Lower leg skin (tissue), 4 donors: ENCODE measurements at places on chromosomes 5 and 9.

- no peak for DNase-seq
These were observed 1.5 kb downstream of the JAKMIP2 start for GRCh38 chr5:147780924-147781573.

DNA sequence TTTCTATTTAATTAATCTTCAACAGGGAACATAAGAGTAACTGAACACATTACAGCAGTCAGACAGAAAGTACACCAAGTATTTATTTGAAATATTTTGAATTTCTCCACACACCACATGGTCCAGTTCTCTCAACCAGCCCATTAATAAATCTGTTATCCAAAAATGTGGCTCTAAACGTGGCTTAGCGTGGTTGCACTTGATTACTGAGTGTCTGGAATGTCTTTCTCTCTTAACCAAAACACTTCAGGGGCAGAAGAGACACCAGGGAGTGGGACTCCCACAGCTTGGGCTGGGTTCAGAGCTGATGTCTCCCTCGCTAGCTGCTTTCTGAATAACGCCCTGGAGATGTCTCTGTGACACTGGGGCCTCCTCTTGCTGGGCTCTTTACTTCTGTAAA lies 52.6 kb upstream of the FANCC start:
- no peak for DNase-seq

DNA sequence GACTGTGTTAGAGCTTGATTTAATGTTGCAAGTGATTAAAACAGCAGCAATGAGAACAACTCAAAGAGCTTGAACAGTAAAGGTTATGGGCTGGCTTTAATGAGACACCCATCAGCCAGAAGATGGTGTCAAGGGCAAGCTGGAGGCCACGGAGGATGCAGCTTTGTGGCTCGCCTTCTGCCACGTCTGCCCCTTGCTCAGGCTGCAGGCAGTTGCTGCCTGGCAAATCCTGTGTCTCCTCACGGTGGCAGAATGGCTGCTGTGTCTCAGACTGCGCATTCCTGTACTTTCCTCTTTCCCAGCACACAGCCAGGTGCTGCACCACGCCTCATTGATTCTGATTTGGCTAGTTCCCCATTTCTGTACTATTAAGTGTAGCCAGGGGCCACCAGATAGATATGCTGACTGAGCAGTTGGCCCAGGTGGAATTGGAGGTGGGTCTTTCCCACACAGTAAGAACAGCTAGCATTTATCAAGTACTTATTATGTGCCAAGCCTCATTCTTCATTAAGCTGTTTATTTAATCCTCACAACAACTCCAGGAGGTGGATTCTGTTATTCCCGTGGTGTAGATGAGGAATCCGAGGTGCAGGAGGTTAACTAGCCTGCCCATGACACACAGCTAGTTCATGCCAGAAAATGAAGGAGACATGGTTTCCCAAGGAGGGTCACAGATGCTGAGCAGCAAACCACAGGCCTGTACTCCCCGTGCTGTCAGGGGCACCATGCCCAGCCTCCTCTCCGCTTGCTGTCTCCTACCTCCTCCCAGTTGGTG lies 3.5 kb downstream of the NXNL2 start:
- no peak for DNase-seq

GRCh38 chr9:125538092-125538473 lies 168.9 kb downstream of the MAPKAP1 start:
- no peak for DNase-seq

- no peak for DNase-seq
These were observed 387.7 kb downstream of the BNC2 start for GRCh38 chr9:16482764-16483163.

DNA sequence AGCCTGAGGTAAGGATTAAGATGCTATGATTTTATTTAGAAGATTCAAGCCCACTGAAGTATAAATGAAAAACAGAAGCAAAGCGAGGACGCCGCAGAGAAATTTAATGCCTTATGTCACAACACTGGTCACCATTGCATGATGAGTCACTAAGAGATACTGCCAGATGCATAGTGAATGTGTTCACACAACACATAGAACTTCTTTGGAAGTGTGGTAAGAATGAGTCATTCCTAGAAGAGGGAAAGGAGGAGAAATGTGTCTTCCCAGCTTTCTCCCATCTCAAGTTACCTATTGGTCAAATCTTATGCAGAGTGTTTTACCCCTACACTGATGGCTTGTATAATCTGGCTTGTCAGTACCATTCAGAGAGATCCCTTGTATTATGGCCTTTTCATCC lies 465.3 kb upstream of the ARRDC3 start:
- DNase-seq: no peak

GRCh38 chr9:115204904-115205453 lies 87.0 kb upstream of the TNC start:
- DNase-seq: no peak

GRCh38 chr9:22052376-22052945 lies 43.4 kb upstream of the CDKN2B start:
- no peak for DNase-seq

DNA sequence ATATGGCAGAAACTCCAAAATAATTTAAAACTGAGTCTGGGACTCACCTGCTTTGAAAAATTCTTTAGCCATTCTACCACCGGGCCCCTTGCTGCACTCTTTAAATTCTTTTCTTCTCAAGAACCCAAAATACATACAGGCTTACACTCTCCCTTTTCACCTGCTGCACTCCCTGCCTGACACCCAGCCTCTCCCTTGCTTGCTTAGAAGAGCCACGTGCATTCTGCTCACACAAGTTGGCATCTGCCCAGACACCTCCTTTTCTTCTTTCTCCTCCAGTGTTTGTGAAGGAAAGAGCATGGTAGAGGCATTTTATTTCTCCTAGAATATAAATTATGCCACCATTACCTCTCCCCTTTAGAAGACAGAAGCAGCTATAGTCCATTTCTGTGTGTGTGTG lies 39.0 kb upstream of the AOPEP start:
- no peak for DNase-seq

DNA sequence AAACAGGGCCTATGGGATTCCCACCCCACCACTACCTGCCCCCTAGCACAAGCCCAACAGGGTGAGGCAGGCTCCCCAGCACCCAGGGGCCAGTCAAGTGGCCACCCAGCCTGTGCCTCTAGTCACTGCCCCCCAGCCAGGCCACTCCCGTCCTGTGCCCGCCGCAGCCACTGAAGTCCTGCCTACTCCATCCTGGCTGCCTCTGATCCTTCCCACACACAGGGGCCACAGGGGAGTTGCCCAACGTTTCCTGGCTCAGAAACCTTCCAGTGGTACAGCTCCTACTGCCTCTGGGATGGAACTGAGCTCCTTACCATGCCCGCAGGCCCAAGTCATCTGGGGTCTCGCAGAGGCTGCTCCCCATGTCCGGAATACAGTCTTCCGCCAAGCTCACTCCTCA lies 70.2 kb upstream of the STXBP1 start:
- no peak for DNase-seq

DNA sequence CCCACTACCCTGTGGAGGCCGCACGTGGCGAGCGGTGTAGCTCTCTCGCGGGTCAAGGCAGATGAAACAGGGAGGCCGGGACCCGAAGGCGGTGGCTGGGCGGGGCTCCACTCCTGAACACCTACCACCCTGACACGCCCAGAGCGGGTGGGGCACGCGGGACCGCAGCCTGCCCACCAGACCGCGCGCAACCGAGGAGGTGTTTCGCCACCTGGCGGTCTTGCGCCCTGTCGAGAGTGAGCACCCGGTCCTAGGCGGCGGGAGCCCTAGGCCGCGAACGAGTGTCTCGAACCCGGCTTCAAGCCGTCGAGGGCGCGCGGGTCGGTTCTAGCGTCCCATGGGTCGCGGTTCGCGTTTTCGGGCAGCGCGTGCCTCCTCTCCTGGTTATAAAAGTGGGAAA lies 2.2 kb upstream of the EXOSC3 start:
- DNase-seq: no peak

DNA sequence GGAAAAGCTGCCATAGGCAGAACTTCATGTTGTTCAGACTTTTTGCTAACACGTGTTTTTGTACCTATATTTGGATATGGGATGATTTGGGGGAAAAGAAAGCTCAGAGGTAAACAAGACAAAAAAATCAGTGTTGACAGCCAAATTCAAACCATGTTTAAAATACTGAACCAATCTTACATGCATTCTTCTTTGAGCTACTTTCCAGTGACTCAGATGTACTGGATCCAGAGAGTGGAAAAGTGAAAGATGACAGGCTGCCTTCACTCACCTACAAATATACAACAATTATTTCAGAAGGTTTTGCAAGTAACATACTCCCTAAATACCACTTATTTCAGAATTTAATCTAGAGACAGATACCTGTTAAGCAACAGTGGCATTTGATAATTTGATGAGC lies 165.7 kb downstream of the MPDZ start:
- DNase-seq: no peak

DNA sequence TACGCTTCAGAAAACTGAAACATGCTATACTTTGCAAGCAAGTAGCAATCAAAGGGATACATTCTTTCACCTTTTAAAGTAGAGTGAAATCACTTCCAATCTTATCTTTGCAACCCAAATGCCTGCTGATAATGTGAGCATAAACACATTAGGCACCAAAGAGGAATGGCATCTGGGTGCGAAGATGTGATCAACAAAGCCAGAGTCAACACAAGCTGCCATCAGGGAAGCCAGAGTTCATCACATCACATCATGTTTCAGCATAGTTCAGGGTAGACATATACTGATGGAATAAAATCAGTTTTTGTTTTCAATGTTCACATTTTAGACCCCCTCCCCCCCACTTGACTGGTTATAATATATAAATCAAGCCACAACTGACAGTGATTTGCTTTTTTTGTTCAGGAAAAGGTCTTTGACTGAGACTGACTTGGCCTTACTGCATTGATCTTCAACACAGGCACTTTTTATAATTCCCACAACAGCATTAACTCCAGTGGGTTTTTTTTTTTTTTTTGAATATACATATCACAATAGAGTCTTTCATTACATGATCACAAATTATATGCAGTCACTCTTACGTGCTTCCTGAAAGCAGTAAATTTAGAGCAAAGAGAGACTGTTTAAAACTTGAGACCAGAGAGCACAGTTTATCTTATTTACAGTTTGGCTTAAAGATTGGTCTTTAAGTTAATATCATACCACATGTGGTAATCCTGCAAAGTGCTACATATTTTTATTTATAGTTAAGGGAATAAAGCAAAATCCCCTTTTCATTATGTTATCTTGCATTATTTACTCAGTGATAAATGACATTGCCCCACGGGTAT lies 20.3 kb downstream of the AOPEP start:
- DNase-seq: no peak

- no peak for DNase-seq
These were observed 685.8 kb downstream of the MAT2B start for GRCh38 chr5:164191240-164191639.

DNA sequence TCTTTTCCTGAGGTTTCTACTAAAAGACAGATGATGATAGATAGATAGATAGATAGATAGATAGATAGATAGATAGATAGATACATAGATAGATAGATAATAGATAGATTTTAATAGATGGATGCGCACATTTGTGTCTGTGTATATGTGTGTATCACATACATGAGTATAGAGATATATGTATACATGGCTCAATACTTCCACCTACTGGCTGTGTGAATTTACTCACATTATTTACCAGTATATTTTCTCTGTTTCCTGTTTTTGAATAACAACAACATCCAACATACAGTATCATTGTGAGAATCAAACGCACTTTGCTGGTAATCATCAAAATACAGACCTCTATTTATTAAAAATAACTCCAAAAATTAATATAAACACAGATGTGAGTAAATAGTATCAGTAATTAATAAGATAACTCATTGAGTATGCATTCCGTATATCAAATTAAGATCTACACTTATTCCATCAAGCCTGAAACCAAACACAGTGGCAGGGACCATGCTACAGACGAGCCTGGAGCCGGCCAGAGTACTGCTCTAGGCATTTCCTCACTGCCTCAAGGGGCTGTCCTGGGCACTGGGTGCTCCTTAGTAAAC lies 338.0 kb downstream of the SEMA5A start:
- DNase-seq: no peak

- DNase-seq: no peak
These were observed 5.5 kb upstream of the SLC6A19 start for GRCh38 chr5:1195916-1196315.

- DNase-seq: peak; percentile 90
These were observed 882 bp downstream of the CERCAM start for GRCh38 chr9:128421482-128421996.
